ENCODE measurements at places on chromosomes 1 and 21.

DNA sequence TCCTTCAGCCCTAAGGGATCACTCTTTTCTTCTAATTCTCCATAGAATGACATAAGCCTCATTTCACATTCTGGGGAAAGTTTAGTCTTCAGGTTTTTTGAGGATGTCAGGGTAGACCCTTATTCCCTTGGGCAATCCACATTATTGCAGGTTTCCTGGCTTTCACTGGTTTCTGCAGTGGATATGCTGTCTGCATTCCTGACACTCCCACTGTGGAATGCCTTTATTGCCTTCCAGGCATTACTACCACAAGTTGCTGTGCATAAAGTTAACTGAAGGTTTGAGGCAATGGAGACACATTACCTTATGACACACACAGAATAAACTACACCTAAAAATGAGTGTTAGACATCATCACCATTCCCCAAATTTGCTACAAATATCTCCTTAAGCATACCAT, 12.7 kb downstream of the FASLG start:
- DNase-seq, result no peak

DNA sequence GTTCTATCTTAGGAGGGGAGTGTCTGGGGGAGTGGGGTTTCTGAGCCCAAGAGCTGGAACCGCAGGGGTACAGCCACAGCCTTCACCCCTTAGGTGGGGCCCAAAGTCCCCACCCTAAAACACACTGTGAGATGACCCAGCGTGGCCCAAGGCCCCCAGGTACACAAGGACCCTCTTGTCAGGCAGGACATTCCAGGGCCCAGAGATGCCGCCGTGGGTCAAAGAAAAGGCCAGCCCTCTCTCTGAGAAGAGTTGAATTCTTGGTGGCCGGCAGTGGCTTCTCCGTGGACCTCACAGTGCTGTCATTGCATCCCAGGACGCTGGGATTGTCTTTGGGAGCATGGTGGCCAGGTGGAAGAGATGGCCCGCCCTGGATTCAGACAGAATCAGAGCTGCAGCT, 176.3 kb upstream of the C1orf174 start:
- DNase-seq, result no peak

- no peak for DNase-seq
Measured at GRCh38 chr1:113291777-113292602, 98.3 kb upstream of the MAGI3 start.

GRCh38 chr1:95118710-95119109, 1.6 kb downstream of the TLCD4 start:
- no peak for DNase-seq

DNA sequence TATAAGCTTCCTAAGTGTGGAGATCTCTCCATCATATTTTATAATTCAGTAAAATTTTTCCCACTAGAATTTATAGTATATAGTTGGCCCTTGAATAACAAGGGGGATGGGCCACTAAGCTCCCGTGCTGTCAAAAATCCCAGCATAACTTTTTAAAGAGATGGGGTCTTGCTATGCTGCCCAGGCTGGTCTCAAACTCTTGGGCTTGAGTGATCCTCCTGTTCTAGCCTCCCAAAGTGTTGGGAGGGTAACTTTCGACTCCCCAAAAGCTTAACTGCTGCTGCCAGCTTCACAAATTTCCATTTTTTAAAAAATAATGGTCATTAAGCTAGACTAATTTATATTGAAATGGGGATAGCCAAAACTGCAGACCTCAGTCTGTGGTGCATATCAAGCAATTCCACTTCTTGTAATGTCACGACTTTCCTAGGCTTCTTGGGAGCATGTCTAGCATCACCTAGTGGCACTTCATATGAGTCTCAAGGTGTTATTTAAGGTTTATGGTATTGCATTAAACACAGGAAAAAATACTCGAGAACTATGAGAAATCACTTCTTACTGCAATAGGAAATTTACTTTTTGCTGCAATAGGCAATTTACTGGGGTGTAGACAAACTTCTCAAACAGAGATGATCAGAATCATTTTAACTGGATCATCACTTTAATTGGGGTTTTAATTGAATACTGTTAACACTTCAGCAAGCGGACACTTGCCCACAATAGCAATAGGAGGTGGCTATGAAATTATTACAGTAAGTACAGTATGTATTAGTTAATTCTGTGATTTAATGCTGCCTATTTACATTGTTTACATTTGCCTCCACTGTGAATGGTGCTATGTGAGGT, 19.3 kb upstream of the ACTA1 start:
- DNase-seq, result no peak

DNA sequence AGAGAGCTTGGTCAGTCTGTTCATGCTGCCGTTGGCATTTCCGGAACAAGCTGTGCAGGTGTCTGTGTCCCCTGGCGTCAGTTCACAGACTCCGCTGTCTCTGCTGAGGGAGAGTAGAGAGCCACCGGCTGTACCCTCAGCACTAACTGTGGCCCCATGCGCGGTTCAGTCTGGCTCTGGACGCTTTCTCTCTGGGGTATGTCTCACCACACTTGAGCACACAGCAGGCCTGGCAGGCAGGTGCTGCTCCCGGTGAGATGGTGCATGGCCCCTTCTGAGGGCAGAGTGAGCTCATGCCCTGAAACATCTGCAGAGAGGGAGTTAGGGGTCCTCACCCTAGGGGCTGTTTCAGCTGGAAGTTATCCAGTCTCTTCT, 60.0 kb upstream of the TLR5 start:
- no peak for DNase-seq

DNA sequence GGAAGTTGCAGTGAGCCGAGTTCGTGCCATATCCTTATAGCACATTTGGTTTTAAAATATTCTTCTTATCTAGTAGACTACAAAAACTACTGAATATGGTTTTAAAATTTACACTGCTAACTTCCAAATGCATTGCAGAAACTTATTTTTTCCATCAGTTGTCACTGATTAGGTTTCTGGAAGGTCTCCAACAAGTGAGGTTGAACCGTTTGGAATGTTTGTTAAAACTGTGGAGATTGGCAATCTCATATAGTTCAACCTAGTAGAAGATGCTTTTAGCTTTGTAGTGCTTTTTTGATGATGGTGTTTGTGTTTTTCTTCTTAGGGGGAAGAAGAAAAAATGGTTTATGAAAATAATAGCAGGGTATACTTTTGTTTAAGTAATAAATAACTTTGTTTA, 12.9 kb downstream of the CENPF start:
- no peak for DNase-seq

GRCh38 chr1:232722626-232723025, 82.6 kb upstream of the MAP10 start:
- no peak for DNase-seq

DNA sequence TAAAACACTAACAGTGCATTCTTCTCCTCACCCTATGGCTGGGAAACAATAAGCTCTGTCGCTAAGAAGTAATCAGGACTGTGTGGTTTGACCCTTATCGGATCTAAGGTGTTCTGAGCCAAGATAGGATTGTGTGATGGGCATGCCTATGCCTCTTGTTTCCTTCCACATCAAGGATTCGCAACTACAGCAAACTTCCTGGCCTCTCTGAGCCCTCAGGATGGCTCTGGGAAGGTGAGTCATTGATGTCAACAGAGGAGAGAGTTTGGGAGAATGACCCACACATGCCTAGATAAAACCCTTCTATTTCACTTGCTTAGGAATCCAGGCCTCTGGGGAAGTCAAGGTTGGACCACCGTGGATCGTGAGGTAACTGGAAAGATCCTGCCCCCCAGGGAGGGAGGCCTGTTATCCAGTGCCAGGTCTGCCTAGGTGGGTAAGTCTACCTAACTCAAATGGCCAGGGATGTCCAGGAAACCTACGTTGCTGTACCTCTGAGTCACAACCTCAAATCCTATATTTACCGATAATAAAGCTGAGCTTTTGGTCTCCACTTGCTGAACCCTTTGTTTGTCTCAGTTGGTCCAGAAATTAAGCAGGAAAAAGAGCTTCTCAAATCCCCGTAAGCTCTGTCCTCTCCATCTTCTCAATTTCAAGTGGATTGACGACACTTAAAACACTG, 27.4 kb downstream of the TIAM1 start:
- no peak for DNase-seq
